ENCODE measurements at places on chromosomes 11 and 22.

DNA sequence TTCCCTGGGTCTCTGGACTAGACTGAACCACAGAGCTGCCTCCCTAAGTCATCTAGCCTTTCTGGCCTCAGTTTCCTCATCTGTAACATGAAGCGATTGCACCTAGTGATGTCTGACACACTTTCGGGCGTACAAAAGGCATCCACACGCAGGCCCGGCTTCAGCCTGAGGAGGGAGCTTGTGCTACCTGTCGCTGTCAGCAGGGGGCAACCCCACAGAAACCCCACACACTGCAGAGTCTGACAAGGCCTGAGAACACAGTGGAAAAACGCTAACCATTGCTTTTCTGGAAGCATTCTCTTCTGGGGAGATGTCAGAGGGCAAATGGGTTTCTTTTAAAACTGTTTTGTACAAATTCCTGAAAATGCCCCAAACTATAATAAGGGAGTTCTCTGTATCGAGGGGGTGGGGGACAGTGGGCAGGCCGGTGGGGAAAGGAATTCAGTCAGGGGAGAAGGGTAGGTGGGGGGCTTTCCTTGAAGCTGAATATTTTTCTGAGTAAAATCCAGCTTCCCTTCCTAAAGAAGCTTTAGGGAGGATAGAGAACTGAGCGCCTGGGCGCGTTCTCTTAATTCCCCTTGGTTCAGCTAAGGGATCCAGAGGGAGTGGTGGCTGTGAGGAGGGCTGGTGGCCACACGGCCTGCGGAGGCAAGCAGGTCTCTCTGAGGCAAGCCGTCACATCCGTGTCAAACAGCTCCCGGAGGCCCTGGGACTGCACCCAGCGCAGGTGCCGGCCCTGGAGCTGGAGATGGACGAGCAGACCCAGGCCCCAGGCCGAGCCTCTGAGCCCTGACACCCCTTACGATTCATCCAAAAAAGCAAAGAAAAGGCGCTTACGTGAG lies 533 bp downstream of the ELF5 start:
- DNase-seq, result peak; percentile 33

DNA sequence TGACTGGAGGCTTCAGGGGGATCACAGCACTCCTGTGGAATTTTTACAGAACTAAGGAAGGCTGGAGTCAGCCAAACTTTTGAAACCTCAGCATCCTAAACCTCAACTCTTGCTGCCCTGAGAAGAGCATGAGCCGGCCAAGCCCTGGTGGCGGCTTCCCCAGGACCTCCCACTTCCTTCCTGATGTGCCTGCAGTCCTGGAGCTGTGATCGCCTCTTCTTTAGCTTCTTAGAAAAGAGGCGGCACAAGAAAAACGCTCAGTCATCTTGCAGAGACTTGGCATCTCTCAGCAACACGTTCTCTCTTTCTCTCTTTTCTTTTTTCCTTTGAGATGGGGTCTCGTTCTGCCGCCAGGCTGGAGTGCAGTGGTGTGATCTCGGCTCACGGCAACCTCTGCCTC lies 40.4 kb upstream of the AMPD3 start:
- DNase-seq, result peak; percentile 26

DNA sequence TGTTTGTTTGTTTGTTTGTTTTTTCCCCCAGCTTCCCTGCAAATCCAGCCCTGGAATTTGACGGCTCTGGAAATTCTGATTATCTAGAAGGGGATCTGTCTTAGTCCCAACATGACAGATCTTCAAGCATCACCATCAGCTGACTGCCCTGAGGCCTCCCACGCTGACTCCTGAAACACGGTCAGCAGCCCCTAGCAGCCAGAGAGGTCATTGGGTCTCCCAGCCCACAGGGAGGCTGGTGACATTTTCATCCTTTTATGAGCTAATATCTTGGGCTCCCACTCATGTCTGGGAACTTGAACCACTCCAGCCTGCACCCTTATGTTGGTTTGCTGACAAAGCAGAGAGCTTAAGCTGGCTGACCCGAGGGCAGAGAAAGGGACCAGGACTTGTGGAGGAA lies 66.0 kb upstream of the TIMP3 start:
- no peak for DNase-seq

- no peak for DNase-seq
Measured at GRCh38 chr11:72405009-72405408, 29.3 kb downstream of the CLPB start.

GRCh38 chr11:65911682-65912568 lies 6.9 kb downstream of the C11orf68 start:
- peak; percentile 92 for DNase-seq

- DNase-seq, result peak; percentile 9
Measured at GRCh38 chr11:5336331-5336730, 7.0 kb downstream of the OR51B5 start.

GRCh38 chr11:42345933-42346332 lies 886.5 kb upstream of the LRRC4C start:
- no peak for DNase-seq

DNA sequence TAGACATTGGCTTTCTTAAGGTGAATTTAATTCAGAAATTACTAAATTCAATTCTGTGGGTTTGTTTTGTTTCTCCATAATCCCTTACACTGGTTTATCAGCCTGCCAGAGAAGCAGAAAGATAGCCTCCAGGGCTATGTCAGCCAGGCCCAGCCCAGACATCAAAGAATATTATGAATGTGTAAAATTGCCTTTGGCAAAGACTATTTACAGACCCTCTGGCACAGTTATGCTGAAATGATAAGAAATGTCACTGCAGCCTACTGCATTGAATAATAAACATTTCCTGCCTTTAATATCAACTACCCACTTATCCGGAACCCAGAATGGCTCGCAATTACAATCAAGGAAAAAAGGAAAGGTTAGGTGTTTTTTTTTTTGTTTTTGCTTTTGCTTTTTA lies 562.5 kb upstream of the LRRC4C start:
- DNase-seq, result no peak

GRCh38 chr22:37213941-37214730 lies 1.9 kb upstream of the SSTR3 start:
- no peak for DNase-seq

- DNase-seq, result no peak
Measured at GRCh38 chr22:19117111-19117512, 5.1 kb downstream of the DGCR2 start.

DNA sequence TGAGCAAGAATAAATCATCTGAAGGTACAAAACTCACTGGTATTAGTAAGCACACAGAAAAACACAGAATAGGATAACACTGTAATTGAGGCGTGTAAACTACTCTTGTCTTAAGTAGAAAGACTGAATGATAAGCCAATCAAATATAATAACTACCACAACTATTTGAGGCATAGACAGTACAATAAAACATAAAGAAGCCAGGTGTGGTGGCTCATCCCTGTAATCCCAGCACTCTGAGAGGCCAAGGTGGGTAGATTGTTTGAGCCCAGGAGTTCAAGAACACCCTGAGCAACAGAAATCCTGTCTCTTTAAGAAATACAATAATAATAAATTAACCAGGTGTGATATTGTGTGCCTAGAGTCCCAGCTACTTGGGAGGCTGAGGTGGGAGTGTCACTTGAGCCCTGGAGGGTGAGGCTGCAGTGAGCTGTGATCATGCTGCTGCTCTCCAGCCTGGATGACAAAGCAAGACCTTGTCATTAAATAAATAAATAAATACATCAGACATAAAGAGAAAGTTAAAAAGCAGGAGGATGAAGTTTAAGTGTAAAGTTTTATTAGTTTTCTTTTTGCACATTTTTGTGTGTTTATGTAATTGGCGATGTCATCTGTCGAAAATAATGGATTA lies 390.6 kb downstream of the DYNC2H1 start:
- no peak for DNase-seq

GRCh38 chr11:64449381-64450167 lies 90.6 kb downstream of the RPS6KA4 start:
- peak; percentile 47 for DNase-seq

GRCh38 chr22:30866811-30867271 lies 101.7 kb downstream of the MORC2 start:
- DNase-seq, result no peak

- DNase-seq, result no peak
Measured at GRCh38 chr11:112210890-112211289, 15.3 kb upstream of the PTS start.

- DNase-seq, result no peak
Measured at GRCh38 chr11:16966930-16967671, 47.1 kb downstream of the PLEKHA7 start.

DNA sequence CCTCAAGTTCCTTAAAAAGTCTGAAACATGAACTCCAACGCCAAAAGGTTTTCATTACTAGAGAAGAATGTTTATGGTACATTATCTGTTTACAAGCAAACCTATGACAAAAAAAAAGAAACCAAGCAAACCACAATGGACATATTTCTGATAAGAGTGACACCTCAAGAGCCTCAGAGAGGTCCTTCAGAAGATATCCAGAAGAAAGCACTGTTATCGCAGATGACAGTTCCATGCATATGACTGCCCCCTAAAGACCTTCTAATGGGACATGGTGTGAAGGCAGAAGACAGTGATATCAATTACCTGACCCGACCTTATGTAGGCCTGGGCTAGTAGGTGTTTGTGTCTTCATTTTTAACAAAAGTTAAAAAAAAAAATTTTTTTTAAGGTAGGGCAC lies 3.1 kb downstream of the HDHD5 start:
- no peak for DNase-seq

GRCh38 chr22:44337678-44338004 lies 24.9 kb upstream of the SHISAL1 start:
- peak; percentile 57 for DNase-seq

DNA sequence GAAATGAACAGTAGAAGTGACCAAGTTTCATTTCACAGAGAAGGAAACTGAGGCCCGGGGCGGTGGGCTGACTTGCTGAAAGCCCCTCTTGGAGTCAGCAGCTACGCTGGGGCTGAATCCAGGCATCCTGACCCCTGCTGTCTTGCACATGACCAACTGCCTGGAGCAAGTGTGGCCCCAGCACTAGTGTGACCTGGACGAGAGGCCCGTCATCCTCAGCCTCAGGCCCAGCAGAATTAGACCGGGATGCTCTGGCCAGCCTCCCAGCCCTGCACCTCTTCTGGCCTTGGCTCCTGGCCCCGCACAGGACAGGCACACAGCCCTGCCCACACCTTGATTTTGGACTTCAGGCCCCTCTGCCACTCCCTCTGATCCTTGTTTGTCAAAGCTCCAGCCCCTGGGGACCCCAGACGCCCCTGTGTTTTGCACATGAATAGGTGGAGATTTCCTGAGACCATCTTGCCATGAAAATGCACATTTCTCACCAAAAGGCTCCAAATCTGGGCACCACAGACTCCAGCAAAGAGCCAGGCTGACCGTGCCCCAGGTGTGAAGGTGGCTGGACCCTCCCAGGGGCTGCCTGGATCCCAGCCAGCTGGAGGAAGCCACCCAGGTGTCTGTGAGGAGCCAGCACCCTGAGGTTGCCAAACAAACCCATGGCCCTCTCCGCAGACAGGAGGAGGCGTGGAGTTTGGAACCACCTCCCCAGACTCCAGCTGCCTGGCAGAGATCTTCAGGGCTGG lies 24.9 kb downstream of the FGF4 start:
- DNase-seq, result no peak

DNA sequence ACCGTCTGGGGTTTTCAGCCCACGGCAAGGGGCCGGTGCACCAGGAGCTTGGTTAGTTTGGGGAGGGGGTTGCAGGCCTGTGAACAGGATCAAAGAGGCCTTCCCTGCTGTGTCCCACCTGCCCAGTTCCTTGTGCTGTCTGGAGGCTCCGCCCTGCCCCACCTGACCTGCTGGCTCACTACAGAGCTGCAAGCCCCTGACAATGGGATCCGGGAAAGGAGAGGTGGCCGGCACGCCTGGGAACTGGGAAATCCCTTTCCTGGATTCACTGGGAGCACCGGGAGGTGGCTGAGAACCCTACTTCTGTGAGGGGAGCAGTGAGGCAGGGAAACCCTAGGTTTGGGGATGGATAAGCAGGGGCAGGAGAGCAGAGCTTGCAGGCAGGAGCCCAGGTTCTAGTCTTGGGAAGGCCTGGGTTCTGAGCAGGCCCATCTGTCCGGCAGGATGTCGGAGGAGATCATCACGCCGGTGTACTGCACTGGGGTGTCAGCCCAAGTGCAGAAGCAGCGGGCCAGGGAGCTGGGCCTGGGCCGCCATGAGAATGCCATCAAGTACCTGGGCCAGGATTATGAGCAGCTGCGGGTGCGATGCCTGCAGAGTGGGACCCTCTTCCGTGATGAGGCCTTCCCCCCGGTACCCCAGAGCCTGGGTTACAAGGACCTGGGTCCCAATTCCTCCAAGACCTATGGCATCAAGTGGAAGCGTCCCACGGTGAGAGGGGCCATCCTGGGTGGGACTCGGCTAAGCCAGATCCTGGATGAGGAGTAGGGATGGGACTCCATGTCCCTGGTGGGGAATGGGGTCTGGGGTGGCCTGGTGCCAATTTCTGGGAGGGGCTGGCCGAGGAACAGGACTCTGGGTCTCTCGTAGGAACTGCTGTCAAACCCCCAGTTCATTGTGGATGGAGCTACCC lies 786 bp downstream of the CAPN1 start:
- DNase-seq, result no peak

- no peak for DNase-seq
Measured at GRCh38 chr11:101323997-101324396, 194.4 kb upstream of the PGR start.

- no peak for DNase-seq
Measured at GRCh38 chr22:49497266-49497665, 330.4 kb downstream of the BRD1 start.

DNA sequence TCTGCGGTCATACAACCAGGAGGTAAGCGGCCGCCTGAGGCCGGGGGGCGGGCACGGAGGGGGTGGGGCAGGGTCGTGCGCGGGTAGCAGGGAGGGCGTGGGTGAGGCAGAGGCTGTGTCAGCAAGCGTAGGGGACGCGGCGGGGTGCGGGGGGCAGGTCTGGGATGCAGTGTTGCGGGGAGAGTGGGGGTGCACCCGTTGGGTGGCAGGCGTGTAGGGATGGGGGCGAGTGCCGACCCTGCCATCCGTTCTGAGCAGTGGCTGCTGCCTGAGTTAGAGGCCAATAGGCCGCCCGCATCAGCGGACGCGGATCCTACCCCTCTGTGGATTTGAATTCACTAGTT lies 1.4 kb downstream of the RIC8A start:
- DNase-seq, result no peak

GRCh38 chr11:93921695-93922468 lies 71.5 kb upstream of the VSTM5 start:
- DNase-seq, result peak; percentile 49

DNA sequence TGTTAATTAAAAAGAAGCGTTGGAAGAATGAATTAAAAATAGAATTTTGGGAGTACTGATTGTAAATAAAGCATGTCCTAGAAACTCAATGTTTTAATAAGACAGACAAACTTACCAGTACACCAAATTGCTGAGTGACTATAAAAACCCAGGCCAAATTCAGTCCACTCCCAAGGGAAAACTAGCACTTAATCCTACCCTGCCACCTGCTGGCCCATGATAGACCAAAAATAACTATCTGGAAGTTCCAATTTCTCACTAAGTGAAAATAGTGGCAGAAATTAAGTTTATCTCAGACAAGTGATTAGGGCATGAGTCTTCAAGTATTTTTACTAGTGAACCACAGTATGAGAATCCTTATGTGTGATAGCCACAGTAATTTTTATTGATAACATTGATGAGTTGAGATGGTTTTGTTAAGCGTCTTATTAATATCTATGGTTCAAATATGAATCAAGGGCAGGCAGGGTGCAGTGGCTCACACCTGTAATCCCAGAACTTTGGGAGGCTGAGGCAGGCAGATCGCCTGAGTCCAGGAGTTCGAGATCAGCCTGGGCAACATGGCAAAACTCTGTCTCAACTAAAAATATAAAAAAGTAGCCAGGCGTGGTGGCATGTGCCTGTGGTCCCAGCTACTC lies 9.8 kb upstream of the DDX10 start:
- DNase-seq, result peak; percentile 48

Measured in fibroblast of skin of right quadriceps (primary cell).